Body of pancreas (tissue), 4 donors: ENCODE measurements at places on chromosomes 2 and 18. TPM values are rescaled to one million over a fixed set of nuclear protein-coding genes. Genes with fewer than 3 reads are reported as not detected.

- DNase-seq = no peak
Measured at GRCh38 chr2:109028277-109028676, 39.3 kb upstream of the EDAR start.

DNA sequence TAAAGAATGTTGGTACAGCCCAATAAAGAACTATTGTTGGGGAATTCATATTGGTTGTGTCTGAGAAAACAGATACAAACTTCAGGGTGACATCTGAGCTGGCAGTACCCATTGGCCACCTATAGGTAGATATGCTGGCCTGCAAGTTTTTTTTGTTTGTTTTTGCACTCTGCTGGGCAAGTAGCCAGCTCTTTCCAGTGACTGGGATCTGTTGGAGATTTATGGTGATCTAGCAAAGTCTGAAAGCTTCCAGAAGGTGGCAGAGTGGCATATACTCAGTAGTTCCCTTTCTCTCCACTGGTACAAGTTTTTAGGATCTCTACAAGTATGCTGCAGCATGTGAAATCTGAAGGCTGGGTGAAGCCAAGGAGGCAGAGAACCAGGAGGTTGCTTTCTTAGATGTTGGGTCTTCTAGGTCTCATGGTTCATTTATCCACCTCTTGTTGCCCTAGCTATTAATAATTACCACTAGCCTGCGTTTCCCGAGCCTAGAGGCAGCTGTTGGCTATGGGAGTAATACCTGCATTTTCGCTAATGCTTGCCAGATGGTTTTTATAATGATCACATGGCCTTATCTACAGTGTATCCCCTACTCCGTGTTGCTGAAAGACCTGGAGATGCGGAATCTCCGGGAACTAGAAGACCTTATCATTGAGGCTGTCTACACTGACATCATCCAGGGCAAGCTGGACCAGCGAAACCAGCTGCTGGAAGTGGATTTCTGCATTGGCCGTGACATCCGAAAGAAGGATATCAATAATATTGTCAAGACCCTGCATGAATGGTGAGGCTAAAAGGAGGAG lies 9.5 kb downstream of the COPS7B start:
- DNase-seq = peak; percentile 71

- no peak for DNase-seq
Measured at GRCh38 chr2:123453046-123453700, 571.9 kb upstream of the CNTNAP5 start.

- DNase-seq = no peak
Measured at GRCh38 chr2:158965107-158965506, 3.3 kb upstream of the TANC1 start.

DNA sequence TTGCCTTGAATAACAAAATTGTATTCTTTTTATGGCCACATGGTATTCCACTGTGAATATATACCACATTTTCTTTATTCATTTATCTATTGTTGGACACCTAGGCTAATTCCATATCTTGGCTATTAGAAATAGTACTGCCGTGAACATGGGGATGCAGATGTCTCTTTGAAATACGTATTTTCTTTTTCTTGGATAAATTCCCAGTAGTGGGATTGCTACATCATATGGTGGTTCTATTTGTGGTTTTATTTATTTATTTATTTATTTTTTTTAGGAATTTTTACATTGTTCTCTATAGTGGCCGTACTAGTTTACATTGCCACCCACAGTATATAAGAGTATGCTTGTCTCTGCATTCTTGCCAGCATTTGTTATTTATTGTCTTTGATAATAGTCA lies 679.8 kb upstream of the NRXN1 start:
- no peak for DNase-seq

GRCh38 chr2:154386186-154386585 lies 312.3 kb upstream of the KCNJ3 start:
- no peak for DNase-seq

GRCh38 chr2:238169708-238170251 lies 11.0 kb downstream of the ERFE start:
- no peak for DNase-seq

- no peak for DNase-seq
Measured at GRCh38 chr18:49029628-49030027, 78.9 kb upstream of the SMAD7 start.

DNA sequence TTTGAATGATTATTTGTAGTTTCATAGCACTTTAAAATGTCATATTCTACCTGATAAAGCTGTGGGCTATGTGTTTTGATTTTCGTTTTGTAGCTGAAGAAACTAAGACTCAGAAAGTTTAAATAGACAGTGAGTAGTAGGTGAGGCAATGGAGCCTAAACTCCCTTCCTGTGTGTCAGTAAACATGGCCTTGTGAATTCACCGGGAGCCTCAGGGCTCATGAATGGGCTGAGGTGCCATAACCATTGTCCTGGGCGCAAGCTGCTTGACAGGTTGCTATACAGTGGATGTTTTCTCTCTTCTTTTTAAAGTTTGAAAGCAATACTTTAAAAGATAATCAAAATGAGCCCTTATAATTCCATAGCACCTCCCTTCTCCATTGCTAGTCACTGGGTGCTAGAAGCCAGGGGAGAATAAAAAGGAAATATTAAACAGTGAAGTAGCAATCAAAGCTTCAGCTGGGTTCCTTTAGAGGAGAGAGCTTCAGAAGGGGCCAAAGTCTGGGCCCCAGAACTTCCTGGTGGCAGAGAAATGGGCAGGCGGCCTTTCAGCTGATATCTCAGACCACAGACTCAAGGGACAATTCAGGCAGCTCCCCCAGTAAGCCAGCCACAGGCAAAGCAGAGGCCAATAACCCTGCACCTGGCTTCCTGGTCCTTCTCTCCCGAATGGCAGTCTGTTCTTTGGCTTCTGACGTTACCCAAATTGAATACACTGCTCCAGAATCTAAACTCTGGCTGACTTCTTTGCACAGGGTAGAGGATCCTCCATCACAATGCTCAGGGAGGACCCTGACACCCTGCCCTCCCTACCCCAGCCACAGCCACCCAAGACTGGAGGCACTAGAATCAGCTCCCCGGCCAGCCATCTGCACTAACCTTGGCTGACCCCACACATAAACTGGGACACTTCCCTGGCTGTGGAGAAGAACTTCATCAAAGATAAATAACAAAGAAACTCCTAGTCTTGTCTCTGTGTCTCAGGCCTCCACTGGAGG lies 51.8 kb upstream of the NPAS2 start:
- DNase-seq = no peak

DNA sequence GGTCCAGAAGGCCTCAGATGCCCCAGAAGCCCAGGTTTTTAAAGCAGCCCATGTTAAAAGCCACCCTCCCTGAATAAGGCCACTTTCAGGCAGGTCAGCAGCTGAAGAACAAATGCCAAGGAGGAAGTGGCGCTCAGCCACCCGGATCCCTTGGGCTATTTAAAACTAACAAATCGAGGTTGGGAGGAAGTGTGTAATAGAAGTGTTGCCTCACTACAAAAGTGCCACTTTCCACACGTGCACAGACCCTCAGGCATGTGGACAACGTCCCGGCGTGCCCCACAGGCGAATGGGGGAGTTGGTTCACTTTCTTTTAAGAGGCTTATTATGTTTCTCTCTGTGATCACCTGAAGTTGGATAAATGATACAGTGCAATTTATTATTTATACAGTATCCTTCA lies 173.8 kb upstream of the SALL3 start:
- DNase-seq = no peak

DNA sequence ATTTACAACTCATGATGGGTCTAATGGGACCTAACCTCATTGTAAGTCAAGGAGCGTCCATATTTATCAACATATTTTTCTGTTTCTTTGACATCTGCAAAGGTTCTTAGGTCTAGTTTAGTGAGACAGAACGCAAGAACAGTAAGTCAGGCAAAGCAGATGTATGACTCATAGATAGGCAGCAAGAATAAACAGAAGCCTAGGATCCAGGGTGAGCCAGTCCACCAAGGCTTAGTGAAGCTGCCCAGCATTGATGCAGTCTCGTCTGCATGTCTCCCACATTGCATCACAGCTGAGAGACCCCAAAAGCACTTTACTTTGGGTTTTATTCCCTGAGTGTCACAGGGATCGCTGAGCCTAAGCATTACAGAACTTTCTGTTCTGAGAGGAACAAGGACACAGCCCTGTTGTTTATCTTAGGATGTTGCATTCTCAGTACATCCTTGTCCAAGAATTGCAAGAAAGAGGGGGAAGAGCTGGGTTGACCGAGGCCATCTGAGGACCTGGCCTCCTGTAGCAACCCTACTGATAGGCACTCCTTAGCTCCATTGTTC lies 29.6 kb upstream of the TMEM177 start:
- DNase-seq = no peak

- peak; percentile 90 for DNase-seq
Measured at GRCh38 chr2:27735263-27735904, 36.1 kb upstream of the MRPL33 start.

DNA sequence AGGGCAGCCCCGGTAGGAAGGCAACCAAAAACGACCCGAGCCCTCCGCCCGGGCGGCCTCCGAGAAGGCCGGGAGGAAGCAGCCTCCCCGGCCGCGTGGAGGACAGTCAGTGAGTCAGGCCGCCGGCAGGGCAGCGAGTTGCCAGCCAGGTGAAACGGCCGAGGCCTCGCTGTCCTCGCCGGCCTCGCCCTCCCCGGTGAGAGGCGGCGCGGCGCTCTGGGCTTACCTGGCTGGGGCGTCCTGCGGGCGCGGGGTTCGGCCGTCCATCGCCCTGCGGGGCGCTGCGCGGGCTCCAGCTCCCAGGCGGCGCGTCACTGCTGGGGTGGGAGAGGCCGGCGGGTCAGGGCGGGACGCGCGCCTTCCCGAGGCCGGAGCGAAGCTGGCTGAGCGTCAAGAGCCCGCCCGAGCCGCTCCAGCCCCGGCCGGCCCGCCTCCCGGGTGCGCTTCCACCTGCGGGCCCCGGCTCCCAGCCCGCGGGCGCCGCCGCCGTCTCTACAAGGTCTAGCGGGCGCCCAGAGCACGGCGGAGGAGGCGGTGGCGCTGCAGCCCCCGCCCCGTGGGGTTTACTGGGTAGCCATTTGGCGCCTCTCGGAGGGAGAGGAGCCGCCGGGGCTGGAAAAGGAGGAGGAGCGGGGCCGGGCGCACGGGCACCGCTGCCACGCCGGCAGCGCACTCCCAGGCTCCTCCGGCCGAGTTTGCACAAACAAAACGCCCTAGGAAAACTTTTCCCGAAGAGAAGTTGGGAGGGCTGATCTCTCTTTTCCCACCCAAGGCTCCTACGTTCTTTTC lies 499 bp downstream of the COBLL1 start:
- peak; percentile 86 for DNase-seq

DNA sequence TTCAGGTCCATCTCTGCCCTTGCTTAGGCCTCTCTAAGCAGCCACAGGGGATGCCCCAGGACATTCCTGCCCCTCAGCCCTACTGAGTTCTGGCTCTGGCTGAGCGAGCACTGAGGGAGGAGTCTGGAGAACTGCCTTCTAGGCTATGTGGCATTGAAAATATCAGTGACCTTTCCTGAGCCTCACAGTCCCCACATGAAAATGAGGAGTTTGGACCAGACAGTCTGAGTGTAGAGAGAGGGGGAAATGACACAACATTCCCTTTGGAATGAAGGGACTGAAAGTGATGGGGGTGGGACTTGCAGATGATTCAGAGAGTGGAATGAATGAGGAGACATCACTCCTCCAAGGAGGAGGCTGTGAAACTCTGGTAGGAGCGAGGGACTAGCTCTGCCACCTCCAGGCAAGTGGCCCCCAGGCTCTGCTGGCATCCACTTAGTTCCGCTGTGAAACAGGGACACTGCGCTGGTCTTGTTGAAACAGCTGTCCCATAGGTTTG lies 8.0 kb downstream of the TNS1 start:
- peak; percentile 81 for DNase-seq

DNA sequence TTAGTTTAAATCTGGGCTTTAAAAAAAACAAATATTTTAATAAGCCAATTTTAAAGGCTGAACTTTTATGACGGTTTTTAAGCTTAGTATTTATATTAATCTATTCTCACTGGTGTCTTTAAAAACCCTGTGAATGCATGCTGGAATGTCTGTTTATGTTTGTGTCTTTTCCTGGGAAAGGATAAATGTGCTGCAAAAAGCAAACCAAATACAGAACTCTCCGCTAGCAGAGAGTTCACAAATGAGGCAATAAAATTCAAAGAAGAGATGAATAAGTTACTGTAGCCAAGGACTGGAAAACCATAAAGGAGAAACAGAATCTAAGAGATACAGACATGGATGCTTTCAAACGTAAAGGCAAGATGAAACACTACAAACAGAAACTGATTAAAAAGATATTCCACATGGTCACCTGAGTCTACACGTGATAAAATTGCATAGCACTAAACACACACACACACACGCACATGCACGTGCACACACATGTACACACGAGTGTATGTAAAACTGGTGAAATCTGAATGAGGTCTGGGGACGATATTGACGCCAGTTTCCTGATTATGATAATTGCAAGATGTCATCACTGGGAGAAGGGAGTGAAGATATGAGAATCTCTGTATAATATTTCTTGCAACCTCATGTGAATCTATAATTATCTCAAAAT lies 4.5 kb downstream of the TWIST2 start:
- DNase-seq = no peak

- DNase-seq = no peak
Measured at GRCh38 chr2:11865378-11865777, 118.9 kb downstream of the LPIN1 start.

GRCh38 chr2:178731300-178731699 lies 75.9 kb downstream of the TTN start:
- peak; percentile 12 for DNase-seq

- DNase-seq = no peak
Measured at GRCh38 chr2:221851531-221852045, 279.5 kb upstream of the EPHA4 start.

- DNase-seq = no peak
Measured at GRCh38 chr2:238105506-238106338, 5.6 kb downstream of the ESPNL start.

DNA sequence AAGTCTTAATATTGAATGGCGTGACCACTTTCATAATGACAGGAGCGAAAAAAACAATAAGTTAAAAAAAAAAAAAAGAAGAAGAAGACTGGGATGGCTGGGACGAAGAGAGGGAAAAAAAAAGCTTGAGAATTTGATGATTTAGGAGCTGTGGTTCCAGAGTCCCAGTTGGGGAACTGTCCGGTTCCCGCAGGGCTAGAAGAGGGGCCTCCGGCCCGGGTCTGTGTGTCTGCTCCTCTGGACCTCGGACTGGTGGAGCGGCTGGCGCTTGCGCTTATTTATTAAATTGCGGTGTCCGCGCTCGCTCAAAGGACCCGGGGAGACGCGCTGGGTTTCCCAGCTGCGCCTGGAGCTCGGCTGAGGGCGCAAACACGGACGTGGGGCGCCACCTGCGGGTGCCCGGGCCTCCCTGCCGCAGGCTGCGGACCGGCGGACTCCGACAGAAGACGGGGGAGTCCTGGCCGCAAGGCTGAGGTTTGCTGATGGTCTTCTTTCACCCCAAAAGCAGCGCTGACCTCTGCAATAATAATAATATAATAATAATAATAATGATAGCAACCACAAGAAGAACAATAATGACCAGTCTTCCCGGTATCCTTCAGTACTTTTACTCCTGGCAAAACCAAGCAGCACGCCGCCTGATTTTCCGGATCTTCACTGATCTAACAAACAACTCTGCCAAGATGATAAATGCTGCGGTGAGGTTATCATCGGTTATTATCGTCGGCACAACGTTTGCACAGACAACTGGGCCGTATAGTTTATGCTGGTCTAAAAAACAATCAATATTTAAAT lies at the start of gene CBLN2:
Gene CBLN2, minus strand, starts transcription at position 251 of the 795 bp plus-strand sequence. CDS start 2,182 bp downstream, outside the sequence.
- peak; percentile 57 for DNase-seq

TTC21B gene
- 29.3 TPM for total RNA-seq

TMEM87B gene
- total RNA-seq = 14.8 TPM

DUSP19 gene
- total RNA-seq = 2.0 TPM

GFPT1 gene
- 34.6 TPM for total RNA-seq

SLC38A11 gene
- 1.6 TPM for total RNA-seq

CCBE1 gene
- total RNA-seq = 4.4 TPM

TXNDC2 gene
- total RNA-seq = not detected

OTOF gene
- 0.26 TPM for total RNA-seq
